Activated CD8-positive, alpha-beta memory T cell treated with anti-CD3 and anti-CD28 coated beads, Interleukin-2, amount 10 ng/mL, durations not matched to agents 7 days and 5 days (primary cell): ENCODE measurements at places on chromosomes 3 and 15.
A peak's percentile ranks its signal among the peaks of the same experiment; 100 is the strongest.

DNA sequence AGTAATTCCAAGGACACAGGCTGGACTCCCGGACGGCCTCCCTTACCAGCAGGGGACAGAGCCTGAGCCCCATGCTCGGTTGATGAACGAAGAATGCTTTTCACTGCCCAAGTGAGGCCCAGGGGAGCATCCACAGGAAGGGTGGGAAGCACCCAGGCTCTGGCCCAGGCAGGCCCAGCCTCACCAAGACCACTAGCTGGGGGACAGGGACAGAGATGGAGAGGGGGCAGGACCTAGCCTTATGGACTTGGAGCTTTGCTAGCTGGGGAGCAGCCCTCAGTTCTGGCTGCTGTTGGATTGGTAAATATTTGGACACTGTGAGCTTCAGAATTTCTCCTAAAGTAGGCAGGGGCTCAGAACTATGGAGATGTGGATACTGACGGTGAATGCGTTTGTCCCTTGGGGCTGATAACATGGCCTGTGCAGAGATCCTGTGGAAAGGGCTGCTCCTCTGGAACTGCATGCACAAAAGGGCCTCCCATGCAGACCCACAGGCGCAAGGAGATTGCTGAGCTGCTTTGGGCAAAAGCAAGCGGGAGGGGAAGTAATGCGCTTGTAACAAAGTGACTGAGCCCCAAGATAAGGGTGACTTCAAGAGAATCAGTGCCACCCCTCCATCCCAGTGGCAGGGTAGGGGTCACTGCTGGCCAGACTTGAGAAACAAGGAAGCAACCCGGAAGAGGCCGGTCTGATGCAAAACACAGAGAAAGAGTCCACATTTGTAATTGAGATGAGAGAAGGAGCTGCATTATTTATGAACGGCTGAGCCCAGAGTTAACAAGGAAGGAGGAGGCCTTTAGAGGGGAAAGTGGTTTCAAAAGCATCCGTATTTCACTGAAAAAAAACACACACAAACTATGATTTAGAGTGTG, 70.1 kb upstream of the MEF2A start:
- peak overlapping the region; percentile 60 for H3K27ac ChIP-seq
- peaks cover 21% of the 10 kb centered on the region for H3K4me1 ChIP-seq
- H3K27me3 ChIP-seq, result peaks cover 15% of the 10 kb centered on the region
- no peak overlapping the region for H3K4me3 ChIP-seq
- peaks cover 3% of the 10 kb centered on the region for H3K36me3 ChIP-seq

GRCh38 chr15:81475926-81476325, 101.9 kb upstream of the TMC3 start:
- H3K27ac ChIP-seq, result no peak overlapping the region
- no peaks in the 10 kb centered on the region for H3K36me3 ChIP-seq
- no peak for DNase-seq
- H3K27me3 ChIP-seq, result peaks cover 24% of the 10 kb centered on the region
- H3K4me3 ChIP-seq, result no peak overlapping the region

GRCh38 chr3:9070961-9071360, 107.7 kb upstream of the RAD18 start:
- no peak overlapping the region for H3K4me3 ChIP-seq
- no peak overlapping the region for H3K27ac ChIP-seq
- no peaks in the 10 kb centered on the region for H3K27me3 ChIP-seq
- DNase-seq, result no peak
- H3K4me1 ChIP-seq, result no peaks in the 10 kb centered on the region

- H3K27ac ChIP-seq, result no peak overlapping the region
- no peak overlapping the region for H3K4me3 ChIP-seq
- DNase-seq, result no peak
- H3K4me1 ChIP-seq, result no peaks in the 10 kb centered on the region
- H3K27me3 ChIP-seq, result no peaks in the 10 kb centered on the region
Observed at GRCh38 chr15:91992945-91993344, 139.4 kb downstream of the SLCO3A1 start.

DNA sequence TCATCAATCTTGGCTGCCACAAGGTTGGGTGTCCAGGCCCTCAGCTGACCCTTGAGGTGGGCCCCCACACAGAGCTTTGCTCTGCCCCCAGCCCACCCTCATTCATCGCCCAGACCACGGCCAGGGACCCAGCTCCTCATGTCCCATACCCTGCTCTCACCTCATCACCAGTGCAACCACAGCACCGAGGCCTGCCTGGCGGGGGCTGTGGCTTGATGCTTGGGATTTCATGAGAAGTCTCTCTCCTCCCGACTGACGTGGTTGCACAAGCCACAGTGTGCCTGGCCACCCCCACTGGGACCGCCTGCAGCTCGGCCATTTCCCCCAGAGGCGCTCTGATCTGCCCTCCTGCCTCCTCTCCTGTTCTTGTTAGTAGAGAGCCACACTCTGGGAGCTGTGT, 45.4 kb upstream of the MTMR10 start:
- no peaks in the 10 kb centered on the region for H3K27me3 ChIP-seq
- no peaks in the 10 kb centered on the region for H3K36me3 ChIP-seq
- DNase-seq, result no peak
- no peak overlapping the region for H3K27ac ChIP-seq
- H3K4me3 ChIP-seq, result no peak overlapping the region
- peaks cover 1% of the 10 kb centered on the region for H3K4me1 ChIP-seq

DNA sequence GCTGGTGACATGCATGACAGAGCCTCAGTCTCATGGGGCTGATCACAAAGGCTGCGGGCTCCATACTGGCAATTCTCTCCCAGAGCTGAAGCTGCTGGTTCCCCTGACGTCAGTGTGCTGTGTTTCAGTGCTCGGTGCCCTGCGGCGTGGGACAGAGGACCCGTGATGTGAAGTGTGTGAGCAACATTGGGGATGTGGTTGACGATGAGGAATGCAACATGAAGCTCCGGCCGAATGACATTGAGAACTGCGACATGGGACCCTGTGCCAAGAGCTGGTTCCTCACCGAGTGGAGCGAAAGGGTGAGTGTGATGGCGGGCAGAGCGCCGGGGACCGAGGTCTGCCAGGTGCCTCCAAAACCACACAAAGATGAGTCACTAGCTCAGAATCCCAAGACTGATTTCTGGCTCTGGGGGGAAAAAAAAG, 62.0 kb upstream of the NR2E3 start:
- no peak overlapping the region for H3K4me3 ChIP-seq
- H3K27me3 ChIP-seq, result peaks cover 34% of the 10 kb centered on the region
- H3K27ac ChIP-seq, result no peak overlapping the region
- H3K36me3 ChIP-seq, result no peaks in the 10 kb centered on the region
- peaks cover 22% of the 10 kb centered on the region for H3K4me1 ChIP-seq
- DNase-seq, result no peak

DNA sequence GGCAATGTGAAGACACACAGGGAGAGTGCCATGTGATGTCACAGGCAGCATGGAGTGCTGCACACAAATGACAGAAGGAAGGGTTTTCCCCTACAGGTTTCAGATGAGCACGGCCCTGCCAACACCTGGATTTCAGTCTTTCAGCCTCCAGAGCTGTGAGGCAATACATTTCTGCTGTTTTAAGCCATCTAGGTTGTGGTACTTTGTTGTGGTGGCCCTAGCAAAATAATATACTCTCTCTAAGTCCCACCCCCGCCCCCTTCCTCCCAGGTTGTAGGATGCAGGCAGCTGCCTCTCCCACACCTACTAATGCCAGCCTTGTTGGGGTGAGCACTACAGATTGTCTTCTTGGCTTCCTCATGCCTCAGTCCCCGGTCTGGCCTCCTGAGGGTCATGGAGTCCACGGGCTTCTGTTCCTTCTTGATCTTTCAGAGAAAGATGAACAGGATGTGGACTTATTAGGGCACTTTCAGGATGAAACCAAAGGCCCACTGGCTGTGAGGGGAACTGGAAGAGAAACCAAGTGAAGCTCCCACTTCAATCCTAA, 180.0 kb downstream of the CD47 start:
- H3K4me3 ChIP-seq, result no peak overlapping the region
- peaks cover 22% of the 10 kb centered on the region for H3K4me1 ChIP-seq
- H3K27me3 ChIP-seq, result peaks cover 6% of the 10 kb centered on the region
- H3K36me3 ChIP-seq, result no peaks in the 10 kb centered on the region
- no peak for DNase-seq

DNA sequence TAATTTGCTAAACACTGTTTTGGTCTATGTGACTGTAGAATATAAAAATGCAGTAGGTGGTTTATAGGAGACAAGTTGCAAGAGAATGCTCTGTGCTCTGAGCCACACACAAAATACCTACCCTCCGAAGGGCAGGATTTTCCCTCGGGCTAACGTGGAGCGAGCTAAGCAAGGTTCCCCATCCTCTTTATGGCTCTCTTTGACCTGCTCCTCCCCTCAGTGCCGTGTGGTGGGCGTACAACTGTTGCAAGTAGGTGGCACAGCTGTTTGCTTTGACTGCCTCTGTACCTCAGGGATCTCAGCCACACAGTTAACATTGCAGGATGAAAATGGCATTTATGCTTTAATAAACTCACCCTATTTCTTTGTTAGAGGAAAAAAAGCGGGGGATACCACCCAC, 339.1 kb downstream of the SATB1 start:
- peaks cover 10% of the 10 kb centered on the region for H3K4me1 ChIP-seq
- H3K4me3 ChIP-seq, result no peak overlapping the region

DNA sequence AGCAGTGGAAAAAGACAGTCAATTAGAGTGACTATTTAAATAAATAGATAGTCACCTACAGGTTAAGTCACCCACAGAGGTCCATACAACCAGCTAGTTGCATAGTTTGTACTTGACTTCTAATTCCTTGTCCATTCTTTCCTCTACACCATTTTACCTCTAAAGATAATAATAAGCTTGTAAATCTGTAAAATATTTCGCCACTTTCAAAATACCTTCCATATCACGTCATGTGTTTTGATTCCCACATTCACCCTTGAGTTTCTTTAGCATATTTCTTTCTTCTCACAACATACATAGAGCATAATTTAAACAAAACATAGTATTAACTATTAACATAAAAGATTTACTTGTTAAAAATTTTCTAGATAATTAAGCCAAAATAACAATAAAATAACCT, 689.6 kb downstream of the MECOM start:
- no peak overlapping the region for H3K27ac ChIP-seq
- H3K36me3 ChIP-seq, result no peaks in the 10 kb centered on the region
- no peaks in the 10 kb centered on the region for H3K4me1 ChIP-seq
- no peaks in the 10 kb centered on the region for H3K27me3 ChIP-seq
- DNase-seq, result no peak
- H3K4me3 ChIP-seq, result no peak overlapping the region

- no peak overlapping the region for H3K4me3 ChIP-seq
- no peak overlapping the region for H3K27ac ChIP-seq
- H3K4me1 ChIP-seq, result no peaks in the 10 kb centered on the region
- H3K27me3 ChIP-seq, result no peaks in the 10 kb centered on the region
- H3K36me3 ChIP-seq, result no peaks in the 10 kb centered on the region
- no peak for DNase-seq
Observed at GRCh38 chr15:37009288-37009687, 91.1 kb downstream of the MEIS2 start.
